ENCODE measurements at places on chromosomes 16 and 17.

DNA sequence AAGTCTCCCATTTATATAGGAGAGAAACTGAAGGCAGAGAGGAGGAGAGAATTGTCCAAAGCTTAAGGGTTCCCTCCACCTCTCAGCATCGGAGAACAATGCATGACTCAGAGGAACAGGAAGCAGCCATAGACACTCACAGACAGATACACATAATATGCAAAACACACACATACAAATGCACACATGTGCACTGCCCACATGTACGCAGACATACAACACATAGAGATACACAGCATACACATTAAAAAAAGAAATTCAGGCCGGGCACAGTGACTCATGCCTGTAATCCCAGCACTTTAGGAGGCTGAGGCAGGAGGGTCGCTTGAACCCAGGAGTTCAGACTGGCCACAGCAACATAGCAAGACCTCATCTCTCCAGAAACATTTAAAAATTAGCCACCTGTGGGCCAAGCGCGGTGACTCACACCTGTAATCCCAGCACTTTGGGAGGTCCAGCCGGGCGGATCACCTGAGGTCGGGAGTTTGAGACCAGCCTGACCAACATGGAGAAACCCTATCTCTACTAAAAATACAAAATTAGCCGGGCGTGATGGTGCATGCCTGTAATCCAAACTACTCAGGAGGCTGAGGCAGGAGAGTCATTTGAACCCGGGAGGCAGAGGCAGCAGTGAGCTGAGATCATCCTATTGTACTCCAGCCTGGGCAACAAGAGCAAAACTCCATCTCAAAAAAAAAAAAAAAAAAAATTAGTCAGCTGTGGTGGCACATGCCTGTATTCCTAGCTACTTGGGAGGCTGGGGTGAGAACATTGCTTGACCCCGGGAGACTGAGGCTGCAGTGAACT, 11.3 kb downstream of the ERAL1 start:
- DNase-seq: no peak

DNA sequence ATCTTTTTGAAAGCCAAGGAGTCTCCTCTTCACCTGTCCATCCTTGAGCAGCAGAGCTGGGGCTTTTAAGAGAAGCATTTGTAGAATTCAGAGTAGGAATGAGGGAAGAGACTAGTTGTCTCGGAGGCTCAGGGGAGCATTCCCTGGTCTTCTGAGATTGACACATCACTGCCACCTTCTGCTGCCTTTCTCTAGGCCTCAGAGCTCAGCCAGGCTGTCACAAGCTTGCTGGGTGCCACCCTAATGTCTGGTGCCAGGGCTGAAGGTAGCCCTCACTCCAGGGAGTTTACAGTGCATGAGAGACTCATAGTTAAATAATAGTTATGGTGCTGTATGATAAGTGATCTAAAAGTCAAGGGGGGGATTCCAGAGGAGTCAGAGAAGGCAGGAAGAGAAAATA, 39.7 kb downstream of the B9D1 start:
- DNase-seq: no peak

GRCh38 chr17:27868565-27868964, 24.6 kb downstream of the LYRM9 start:
- no peak for DNase-seq

DNA sequence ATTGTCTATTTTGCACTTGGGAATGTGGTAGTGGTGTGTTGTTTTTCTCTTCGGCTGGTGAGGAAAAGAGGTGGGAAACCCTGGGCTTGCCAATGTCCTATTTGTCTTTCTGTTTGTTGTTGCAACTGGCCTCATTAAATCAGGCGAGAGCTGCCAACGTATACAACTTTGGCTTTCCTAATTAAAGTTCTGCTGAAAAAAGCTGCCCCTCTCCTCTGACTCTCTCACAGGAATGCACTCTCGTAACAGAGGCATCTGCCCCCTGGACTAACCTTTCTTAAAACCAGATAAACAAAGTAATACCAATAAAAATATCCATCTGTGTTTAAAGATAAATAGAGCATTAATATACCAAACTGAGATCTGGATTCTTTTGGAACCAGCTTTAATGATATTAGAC, 7.8 kb downstream of the CDRT15 start:
- DNase-seq: no peak

DNA sequence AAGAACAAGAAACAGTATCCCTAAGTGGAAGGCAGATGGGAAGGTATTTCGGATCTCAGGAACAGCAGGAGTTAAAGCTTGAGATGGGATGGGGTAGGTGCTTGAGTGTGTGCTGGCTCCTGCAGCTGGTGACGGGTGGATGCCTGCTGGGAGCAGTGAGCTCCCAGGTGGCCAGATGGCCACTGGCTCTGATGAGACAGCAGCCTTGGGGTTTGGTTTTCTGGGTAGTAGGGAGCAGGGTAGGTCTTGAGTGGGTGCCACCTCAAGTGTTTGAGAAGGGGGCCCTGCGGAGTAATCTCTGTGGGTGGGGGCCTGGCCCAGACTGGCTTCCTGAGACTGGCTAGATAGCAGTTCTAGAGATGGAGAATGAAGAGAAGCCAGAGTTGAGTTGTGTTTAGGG, 10.3 kb downstream of the EPN2 start:
- no peak for DNase-seq

- DNase-seq: no peak
Measured at GRCh38 chr16:77744141-77744540, 21.8 kb downstream of the NUDT7 start.

- DNase-seq: no peak
Measured at GRCh38 chr17:81246679-81247338, 7.7 kb downstream of the NDUFAF8 start.

DNA sequence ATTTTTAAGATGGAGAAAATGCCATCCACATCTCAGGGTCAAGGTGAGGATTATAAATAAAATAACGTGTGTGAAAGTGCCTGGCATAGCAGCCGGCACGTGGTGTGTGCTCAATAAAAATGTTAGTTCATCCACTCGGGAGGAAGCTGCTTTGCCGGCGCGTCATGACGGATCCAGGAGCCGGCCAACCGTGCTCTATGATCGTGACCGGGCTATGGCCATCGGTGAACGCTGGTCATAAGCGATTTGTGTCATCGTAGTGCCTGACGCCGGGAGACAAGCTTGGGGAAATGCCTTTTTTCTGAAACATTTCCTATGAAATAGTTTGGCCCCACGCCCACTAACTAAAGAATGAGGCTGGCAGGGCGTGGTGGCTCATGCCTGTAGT, 74.0 kb downstream of the CMC2 start:
- DNase-seq: no peak
